ENCODE measurements at places on chromosomes 2 and 18. TPM values are rescaled to one million over a fixed set of nuclear protein-coding genes. Genes with fewer than 3 reads are reported as not detected.

GRCh38 chr2:113685471-113685870 is 58.4 kb downstream of the RABL2A start:
- no peak overlapping the region for H3K4me3 ChIP-seq
- no peak for DNase-seq
- no peaks in the 10 kb centered on the region for H3K4me1 ChIP-seq
- H3K36me3 ChIP-seq: no peaks in the 10 kb centered on the region
- no peaks in the 10 kb centered on the region for H3K27me3 ChIP-seq
- no peak overlapping the region for H3K27ac ChIP-seq

Gene LRATD1
- not detected for total RNA-seq

DNA sequence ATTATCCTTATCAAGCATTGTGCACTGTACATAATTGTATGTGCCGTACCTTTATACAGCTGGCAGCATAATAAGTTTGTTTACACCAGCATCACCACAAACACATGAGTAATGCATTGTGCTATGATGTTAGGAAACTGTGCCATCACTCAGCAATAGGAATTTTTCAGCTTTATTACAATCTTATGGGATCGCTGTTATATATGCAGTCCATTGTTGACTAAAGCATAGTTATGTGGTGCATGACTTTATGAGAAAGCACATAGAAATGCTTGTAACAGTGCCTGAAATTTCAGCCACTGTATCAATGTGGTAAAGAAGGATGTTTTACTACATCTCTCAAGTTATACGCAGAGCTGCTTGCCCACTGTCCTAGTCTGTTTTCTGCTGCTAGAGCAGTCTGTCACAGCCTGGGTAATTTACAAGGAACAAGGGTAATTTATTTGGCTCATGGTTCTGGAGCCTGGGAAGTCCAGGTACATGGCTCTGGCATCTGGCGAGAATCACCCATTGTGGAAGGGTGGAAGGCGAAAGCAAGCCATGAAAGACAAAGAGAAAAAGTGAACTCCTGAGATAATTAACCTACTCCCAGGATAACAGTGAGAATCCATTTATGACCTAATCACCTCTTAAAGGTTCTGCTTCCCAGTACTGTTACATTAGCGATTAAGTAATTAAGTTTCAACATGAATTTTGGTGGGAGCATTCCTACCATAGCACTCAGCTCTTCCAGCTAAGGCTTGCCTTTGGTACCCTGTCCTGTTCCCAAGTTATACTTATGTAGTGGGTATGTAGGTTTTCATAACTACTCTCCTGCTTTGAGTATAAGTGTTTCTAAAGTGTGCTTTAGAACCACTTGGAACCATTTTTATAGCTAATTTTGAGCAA is 4.6 kb downstream of the MAP3K20 start:
- no peaks in the 10 kb centered on the region for H3K27me3 ChIP-seq
- H3K36me3 ChIP-seq: no peaks in the 10 kb centered on the region
- no peak overlapping the region for H3K27ac ChIP-seq
- H3K4me1 ChIP-seq: peaks cover 18% of the 10 kb centered on the region

- H3K4me3 ChIP-seq: no peak overlapping the region
- no peaks in the 10 kb centered on the region for H3K4me1 ChIP-seq
- no peaks in the 10 kb centered on the region for H3K36me3 ChIP-seq
- no peak for DNase-seq
Observed at GRCh38 chr2:1635823-1636222, 108.5 kb downstream of the PXDN start.

Gene DHRS9
- total RNA-seq: not detected

Gene TET3
- total RNA-seq: 6.8 TPM

GRCh38 chr2:208250388-208250787 is 4.5 kb downstream of the IDH1 start:
- H3K4me1 ChIP-seq: peaks cover 73% of the 10 kb centered on the region
- no peak overlapping the region for H3K4me3 ChIP-seq
- peaks cover 72% of the 10 kb centered on the region for H3K36me3 ChIP-seq
- no peaks in the 10 kb centered on the region for H3K27me3 ChIP-seq

Gene AMER3
- total RNA-seq: not detected

DNA sequence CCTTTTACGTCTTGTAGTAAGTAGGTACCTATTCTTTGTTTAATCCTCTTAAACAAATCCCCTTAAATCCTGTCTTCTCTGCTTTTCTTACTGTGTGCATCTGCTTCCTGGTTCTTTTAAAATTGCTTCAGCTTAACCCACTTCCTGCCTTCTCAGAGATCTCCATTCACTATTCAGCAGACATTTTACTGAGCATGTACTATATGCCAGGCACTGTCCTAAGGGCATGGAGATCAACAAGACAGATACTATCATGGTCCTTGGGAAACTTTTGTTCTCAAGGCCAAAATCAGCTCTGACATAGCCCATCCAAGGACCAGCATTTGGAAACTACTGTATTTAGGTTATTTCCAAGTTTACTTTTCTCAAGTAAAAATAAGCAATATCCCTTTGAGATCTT is 227.5 kb downstream of the TPGS2 start:
- no peak for DNase-seq
- H3K4me3 ChIP-seq: no peak overlapping the region
- H3K27me3 ChIP-seq: no peaks in the 10 kb centered on the region
- H3K4me1 ChIP-seq: no peaks in the 10 kb centered on the region
- no peak overlapping the region for H3K27ac ChIP-seq

DNA sequence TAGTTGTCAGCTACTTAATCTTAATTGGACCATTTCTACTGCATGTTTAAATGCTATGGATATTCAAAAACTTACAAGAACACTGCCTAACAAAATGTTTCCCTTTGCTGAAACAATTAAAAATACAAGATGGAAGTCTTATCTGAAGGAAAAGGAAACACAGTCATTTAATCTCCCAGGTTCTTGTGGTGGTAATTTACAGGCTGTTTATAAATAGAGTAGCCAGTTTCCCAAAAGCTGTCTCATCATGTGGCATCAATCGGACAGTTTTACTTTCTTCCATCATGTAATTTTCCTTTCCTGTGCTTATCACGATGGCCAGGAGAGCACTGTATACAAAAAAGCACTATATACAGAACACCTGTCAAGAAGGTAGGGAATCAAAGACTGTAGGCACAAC is 368.1 kb downstream of the ZEB2 start:
- H3K4me3 ChIP-seq: no peak overlapping the region
- no peaks in the 10 kb centered on the region for H3K36me3 ChIP-seq
- H3K4me1 ChIP-seq: no peaks in the 10 kb centered on the region
- H3K27ac ChIP-seq: no peak overlapping the region
- no peaks in the 10 kb centered on the region for H3K27me3 ChIP-seq
- DNase-seq: no peak

GRCh38 chr2:191878548-191879279 is 31.8 kb upstream of the CAVIN2 start:
- no peaks in the 10 kb centered on the region for H3K27me3 ChIP-seq
- H3K4me1 ChIP-seq: peaks cover 43% of the 10 kb centered on the region
- no peaks in the 10 kb centered on the region for H3K36me3 ChIP-seq

DNA sequence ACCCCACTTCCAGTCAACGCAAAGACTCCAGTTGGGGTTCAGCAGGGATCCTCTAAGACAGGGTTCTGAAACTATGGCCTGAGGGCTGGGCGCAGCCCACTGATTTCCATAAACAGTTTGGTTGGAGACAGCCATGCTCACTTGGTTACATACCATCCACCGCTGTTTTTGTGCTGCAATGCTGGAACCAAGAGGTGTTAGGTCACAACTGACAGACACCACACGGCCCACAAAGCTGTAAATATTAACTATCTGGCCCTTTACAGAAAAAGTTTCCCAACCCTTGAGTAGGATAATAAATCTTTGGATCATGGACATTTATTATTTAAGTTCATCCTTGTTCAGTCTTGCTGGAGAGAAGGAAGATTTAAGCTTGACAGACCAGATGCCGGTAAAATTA is 8.4 kb upstream of the CD226 start:
- DNase-seq: no peak
- no peak overlapping the region for H3K4me3 ChIP-seq
- H3K27ac ChIP-seq: no peak overlapping the region
- peaks cover 8% of the 10 kb centered on the region for H3K4me1 ChIP-seq
- no peaks in the 10 kb centered on the region for H3K36me3 ChIP-seq

Gene PLA2R1
- total RNA-seq: not detected

GRCh38 chr2:158046121-158046880 is 55.4 kb upstream of the UPP2 start:
- no peaks in the 10 kb centered on the region for H3K36me3 ChIP-seq
- no peaks in the 10 kb centered on the region for H3K27me3 ChIP-seq
- H3K4me3 ChIP-seq: no peak overlapping the region
- peaks cover 19% of the 10 kb centered on the region for H3K4me1 ChIP-seq

GRCh38 chr2:63992061-63992685 is 27.1 kb downstream of the VPS54 start:
- DNase-seq: no peak
- H3K4me1 ChIP-seq: peaks cover 100% of the 10 kb centered on the region
- H3K4me3 ChIP-seq: no peak overlapping the region
- no peaks in the 10 kb centered on the region for H3K27me3 ChIP-seq

GRCh38 chr2:203660465-203660864 is 46.0 kb upstream of the CD28 start:
- DNase-seq: no peak
- peaks cover 63% of the 10 kb centered on the region for H3K4me1 ChIP-seq
- H3K27me3 ChIP-seq: no peaks in the 10 kb centered on the region
- no peak overlapping the region for H3K27ac ChIP-seq
- no peaks in the 10 kb centered on the region for H3K36me3 ChIP-seq

DNA sequence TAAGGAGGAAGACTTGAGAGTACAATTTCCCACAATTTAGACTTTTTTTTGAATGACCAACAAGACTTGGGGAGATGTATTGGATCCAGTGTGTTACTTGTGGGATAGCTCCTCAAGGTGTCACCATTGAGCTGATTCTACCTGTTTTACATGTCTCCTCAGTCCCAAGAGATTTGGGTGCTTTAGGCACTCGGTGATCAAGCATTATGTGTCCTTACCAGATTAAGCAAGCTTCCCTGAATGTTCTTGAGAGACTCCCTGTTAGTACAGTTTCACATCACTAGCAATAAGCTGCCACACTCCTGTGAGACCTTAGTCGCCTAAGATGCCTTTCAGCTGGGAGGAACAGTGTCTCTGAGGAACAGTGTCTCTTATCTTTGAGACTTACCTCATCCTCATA is 384.3 kb upstream of the SYT4 start:
- peak; percentile 1 for DNase-seq
- H3K27ac ChIP-seq: no peak overlapping the region
- no peaks in the 10 kb centered on the region for H3K36me3 ChIP-seq
- no peaks in the 10 kb centered on the region for H3K4me1 ChIP-seq
- no peak overlapping the region for H3K4me3 ChIP-seq
- no peaks in the 10 kb centered on the region for H3K27me3 ChIP-seq

- no peaks in the 10 kb centered on the region for H3K27me3 ChIP-seq
- peaks cover 84% of the 10 kb centered on the region for H3K4me1 ChIP-seq
- H3K4me3 ChIP-seq: no peak overlapping the region
- H3K36me3 ChIP-seq: no peaks in the 10 kb centered on the region
Observed at GRCh38 chr2:217909156-217909820, 93.5 kb downstream of the TNS1 start.

GRCh38 chr2:43841949-43842865 is 3.4 kb downstream of the ABCG8 start:
- peak overlapping the region; percentile 46 for H3K4me3 ChIP-seq
- H3K27me3 ChIP-seq: no peaks in the 10 kb centered on the region
- peak; percentile 76 for DNase-seq
- peaks cover 21% of the 10 kb centered on the region for H3K36me3 ChIP-seq
- peaks cover 64% of the 10 kb centered on the region for H3K4me1 ChIP-seq
- peak overlapping the region; percentile 64 for H3K27ac ChIP-seq

DNA sequence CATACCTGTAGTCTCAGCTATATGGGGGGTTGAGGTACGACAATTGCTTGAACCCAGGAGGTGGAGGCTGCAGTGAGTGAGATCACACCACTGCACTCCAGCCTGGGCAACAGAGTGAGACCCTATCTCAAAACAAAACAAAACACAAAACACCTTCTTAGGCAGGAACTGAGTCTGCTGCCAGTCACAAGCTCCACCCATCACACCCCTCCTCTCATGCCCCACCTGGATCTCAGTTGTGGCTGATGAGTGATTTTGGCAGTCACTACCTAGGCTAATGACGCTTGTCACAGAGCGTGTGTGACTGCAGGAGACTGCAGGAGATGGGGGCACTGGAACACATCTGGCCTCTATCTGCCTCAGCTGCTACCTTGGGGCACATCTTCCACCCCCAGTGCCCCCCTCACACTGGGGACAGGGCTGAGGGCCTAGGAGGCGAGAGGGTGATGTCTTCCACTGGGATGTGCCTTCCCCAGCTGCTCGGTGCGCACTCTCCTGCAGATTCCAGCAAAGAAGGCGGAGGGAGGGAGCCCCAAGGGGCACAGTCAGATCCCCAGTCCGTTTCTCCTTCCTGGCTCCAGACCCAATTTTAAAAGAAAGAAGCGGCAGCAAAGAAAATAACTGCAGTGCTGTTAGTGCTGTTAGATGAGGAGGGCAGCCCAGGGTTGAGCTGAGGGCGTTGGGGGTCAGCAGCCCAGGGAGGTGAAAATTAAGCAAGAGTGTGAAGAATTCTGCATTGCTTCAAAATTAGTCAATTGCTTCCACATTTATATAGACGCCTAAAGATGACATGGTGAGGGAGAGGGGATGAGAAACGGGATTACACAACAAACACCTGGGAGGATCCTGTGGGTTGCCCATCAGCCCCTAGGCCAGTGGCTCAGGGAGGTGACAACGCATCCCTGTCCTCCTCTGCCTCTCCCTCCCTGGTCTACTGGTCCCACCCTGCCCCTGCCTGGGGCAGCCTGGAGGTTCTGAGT is 143.6 kb upstream of the HAAO start:
- H3K36me3 ChIP-seq: no peaks in the 10 kb centered on the region
- H3K4me3 ChIP-seq: no peak overlapping the region
- no peak overlapping the region for H3K27ac ChIP-seq
- H3K4me1 ChIP-seq: peaks cover 94% of the 10 kb centered on the region

All from HepG2 (cell line).